ENCODE measurements at places on chromosomes 5 and 9. TPM values are rescaled to one million over a fixed set of nuclear protein-coding genes. Genes with fewer than 3 reads are reported as not detected.

- DNase-seq: no peak
Observed at GRCh38 chr9:70352356-70352755, 62.1 kb downstream of the KLF9 start.

DNA sequence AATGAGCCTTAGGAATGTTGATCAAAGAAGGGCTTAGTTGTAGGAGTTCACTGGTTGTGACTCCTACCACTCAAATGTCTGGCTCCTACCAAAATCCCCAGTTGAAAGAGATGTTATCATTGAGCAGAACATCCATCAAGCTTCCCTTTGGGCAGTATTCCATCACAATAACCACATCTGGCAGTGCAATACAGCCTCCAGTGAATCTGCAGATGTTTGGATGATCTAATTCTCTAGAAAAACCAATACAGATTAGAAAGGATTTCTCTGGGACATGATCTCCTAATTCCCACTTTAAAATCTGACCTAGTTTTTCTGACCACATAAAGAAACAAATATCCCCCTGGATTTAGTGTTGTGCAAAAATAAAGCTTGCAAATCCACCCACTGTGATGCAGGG, 81.6 kb downstream of the TMEM215 start:
- DNase-seq: no peak

DNA sequence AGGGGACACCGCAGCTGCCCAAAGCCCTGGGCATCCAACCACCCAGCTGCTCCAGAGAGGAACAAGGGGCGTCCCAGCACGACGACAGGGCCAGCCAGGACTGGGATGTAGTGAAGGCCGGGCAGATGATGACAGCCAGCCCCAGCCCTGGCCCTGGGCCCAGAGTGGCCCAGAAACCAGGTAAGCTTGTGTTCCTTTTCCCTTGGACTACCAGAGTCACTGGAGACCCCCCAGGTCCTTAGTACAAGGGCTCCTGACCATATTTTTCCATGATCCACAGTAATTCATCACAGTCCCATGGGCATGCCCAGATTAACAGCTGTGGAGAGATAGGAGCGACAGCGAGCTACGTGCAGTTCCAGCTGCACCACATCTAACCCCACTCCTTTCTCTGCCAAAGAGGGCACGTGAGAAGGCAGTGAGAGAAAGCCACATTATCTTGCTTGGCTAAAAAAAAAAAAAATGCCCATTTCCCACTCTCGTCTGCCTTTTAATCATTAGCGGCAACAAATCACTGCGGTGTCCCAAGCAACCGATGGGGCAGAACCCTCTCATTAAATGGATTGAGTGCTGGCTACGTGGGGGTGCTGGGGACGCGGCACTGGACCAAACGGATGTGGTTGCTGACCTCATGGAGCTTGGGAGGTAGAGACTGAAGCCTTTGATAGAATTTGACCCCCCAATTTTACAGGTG, 21.7 kb upstream of the SYNPO start:
- no peak for DNase-seq

- no peak for DNase-seq
Observed at GRCh38 chr5:14208071-14209021, 65.2 kb downstream of the TRIO start.

- DNase-seq: no peak
Observed at GRCh38 chr5:135551593-135552447, 16.1 kb upstream of the NEUROG1 start.

LECT2 gene
- not detected for polyA plus RNA-seq

IRX4 gene
- polyA plus RNA-seq: 0.45 TPM

- no peak for DNase-seq
Observed at GRCh38 chr9:20441711-20442423, 180.4 kb downstream of the MLLT3 start.

SNCAIP gene
- 5.1 TPM for polyA plus RNA-seq

- no peak for DNase-seq
Observed at GRCh38 chr9:13424872-13425271, 145.4 kb upstream of the MPDZ start.

DNA sequence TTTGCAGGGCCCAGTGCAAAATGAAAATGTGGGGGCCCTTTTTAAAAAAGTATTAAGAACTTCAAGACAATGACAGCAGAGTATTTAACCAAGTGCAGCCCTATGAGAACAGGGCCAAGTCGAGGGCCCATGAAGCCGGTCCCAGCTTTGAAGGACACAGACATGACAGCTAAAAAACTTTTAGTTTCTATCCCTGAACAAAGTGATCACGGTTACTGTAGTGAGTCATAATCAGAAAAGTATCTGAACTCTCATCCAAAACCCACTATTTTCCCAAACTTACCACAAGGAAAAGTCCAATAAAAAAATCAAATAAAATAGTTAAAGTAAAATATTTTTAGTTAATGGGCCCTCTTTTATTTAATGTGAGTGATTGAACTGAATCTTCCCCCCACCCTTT, 126.0 kb downstream of the MEF2C start:
- no peak for DNase-seq

- no peak for DNase-seq
Observed at GRCh38 chr9:93684161-93684765, 107.9 kb downstream of the PHF2 start.

DNA sequence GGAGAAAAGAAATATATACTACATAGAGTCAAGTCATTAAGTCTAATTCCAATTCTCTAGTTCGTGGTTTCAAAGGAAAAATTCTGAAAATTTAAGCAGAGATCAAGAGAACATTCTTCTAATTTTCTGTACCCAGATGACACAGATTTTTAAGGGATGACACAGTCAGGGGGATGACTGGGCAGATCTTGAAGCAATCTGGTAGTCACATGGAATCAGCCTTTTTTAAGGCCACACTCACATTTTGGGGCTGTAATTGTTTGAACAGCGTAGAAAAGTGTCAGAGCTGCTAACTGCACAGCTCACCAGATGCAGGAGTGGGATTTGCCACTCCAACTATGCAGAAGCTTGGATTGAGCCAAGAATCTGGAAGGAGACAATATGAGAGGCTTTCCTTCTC, 20.4 kb downstream of the PDE4D start:
- no peak for DNase-seq

- no peak for DNase-seq
Observed at GRCh38 chr5:78269088-78269703, 25.3 kb downstream of the AP3B1 start.

PKN3 gene
- polyA plus RNA-seq: 15.7 TPM

GRCh38 chr5:89536020-89536419, 653.0 kb upstream of the MEF2C start:
- DNase-seq: no peak

N4BP3 gene
- 23.4 TPM for polyA plus RNA-seq

C5orf34 gene
- 5.1 TPM for polyA plus RNA-seq

DNA sequence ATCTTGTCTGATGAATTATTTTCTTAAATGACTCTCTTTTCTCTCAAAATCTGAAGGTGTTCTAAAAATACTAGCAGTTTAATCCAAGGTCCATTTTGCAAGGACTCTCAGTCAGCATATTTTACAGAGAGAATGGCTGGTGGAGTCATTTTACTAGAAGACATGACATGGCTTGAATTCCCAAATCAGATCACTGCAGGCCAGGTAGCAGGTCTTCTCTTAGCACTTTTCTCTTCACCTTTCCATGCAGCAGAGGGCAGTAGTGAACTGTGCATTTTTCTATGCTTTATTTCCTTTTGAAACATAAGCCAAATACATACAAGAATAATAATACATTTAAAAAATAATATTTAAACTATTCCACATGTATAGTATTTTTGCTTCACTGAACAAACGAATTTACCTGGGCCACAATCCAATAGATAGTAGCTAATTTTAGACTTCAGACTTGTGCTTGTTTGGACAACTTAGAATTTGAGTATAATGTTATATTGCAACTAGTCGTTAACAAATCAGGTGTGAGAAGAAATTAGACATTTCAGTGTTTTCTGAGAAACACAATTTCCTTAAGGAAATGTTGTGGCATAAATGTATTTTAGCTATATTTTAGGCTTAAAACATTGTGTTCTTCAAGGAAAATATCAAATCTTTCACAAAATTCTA, 289.4 kb upstream of the DAB2 start:
- DNase-seq: no peak

GRCh38 chr5:66769839-66770617, 173.8 kb downstream of the MAST4 start:
- DNase-seq: peak; percentile 41

DNA sequence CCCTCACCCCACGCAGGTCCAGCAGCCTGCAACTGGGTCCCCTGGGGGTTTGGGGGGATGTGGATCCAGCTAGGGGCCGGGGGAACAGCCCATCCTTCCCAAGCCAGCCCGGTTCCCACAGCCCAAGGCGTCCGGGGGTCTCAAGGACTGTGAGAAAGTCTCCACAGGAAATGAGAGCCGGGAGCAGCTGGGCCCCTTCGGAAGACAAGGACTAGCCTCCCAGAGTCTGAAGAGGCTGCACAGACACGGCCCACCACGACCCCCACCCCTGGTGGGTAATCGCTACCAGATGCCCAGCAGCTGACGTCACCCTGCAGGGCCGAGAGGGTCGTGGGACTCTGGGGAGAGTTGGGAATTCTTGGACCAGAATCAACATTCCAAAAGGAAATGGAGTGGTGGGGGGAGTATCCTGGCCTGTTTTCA, 10.5 kb downstream of the SH2D3C start:
- DNase-seq: no peak

DNA sequence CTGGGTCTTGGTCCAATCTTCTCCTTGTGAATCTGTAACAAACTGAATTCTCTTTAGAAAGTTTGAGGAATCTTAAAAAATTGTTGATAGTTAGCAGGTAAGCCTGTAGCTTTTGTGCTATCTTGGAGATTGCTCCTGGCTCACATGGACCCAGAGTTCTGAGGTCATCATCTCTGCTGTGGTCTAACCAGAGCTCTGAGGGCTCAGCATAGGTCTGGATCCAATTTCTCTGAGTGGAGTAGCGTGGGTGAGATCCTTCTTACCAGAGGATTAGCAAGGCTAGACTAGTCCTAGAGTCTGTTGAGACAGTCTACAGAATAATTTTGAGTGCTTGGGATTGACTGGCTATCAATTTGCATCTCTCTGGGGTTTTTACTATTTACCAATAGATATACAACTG, 60.5 kb upstream of the IL6ST start:
- DNase-seq: no peak

DNA sequence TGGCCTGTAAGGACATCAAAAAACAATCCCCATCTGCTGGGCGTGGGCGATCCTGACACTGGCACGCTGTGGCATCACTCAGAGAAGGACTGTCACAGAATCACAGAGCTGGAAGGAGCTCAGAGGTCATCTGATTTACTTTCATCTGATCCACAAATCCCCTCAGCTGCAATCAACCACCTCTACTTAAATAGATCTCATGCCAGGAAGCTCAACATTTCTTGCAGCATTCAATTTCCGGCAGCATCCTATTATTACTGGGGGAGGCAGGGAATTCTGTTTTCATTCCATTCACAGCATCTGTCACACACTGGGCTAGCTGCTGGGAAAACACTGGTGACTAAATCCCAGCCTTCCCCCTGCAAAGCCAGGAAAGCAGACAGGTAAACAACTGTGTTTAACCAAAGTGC, 38.3 kb downstream of the RETREG1 start:
- DNase-seq: no peak

SHISAL2B gene
- 12.4 TPM for polyA plus RNA-seq

DNA sequence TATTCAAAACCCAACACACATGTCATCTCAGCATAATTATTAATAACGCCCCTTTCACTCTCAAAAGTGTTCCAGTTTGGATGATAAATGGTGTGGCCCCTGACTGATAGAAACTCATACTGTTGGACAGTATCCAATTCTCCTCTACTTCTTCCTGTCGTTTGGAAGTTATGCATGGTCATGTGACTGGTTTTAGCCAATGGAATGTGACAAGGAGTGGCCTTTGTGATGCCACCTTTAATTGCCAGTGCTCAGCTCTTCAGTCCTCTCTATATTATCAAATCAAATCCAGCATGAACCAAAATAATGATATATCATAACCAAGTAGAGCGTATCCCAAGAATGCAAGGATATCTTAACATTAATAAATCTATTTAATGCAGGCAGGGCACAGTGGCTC, 117.8 kb upstream of the SPIN1 start:
- no peak for DNase-seq

DNA sequence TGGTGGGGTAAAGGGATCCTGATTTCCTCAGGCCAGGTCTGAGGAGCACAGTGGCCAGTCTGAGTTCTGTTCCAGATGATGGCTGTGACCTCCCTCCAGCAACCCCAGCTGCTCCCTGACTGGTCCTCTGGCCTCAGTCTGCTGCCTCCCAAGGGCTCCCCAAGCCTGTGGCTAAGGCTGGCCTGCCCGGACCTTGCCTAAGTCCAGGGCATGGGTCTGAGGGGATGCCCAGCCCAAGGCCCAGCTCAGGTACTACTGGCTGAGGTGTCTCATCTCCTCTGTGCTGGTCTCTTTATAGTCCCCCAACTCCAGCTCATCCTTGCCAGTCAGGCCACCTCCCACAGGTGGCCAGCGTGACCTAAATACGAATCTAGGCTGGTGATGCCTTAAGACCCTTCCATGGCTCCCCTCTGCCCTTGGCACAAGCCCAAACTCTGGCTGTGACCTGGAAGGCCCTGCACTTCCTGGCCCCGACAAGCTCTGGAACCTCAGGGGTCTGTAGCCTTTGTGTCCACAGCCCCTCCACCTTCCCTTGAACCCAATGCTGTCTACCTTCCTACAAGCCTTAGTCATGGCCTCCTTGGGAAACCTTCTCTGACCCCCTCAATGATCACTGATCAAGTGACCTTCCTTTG, 9.8 kb downstream of the KIF12 start:
- DNase-seq: no peak

FGFR4 gene
- polyA plus RNA-seq: 90.7 TPM

DNA sequence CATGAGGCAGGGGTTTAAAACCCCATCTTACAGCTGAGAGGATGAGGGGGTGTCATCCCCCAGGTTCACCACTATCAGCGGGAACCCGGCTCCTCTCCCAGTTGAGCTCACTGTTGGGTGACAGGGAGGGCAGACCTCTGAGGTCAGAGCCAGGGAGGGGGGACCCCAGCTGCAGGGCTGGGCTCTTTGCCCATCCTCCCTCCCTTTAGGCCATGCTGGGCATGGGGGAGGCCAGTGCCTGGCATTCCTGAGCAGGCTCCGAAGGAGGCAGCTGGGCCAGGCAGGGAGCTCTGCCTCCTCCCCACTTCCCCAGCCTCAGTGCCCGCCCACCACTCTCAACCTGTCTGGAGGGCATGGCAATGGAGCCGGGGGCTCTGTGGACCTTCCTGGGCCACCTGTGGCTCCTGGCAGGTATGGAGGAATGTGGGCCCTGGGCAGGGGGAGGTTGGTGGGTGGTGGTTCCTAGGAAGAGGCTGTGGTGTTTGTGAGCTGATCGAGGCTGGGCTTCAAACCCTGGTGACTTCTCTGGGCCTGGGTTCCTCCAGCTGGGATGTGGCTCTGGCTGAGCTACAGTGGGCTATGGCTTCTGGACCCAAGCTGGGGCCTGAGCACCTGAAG, 12.6 kb downstream of the CRB2 start:
- no peak for DNase-seq

GMCL2 gene
- polyA plus RNA-seq: not detected

XRCC4 gene
- 3.0 TPM for polyA plus RNA-seq

FBXO4 gene
- polyA plus RNA-seq: 0.44 TPM

TIFAB gene
- polyA plus RNA-seq: not detected

ACOT12 gene
- polyA plus RNA-seq: 0.29 TPM

Measured in H1 (cell line).